ENCODE measurements at places on chromosomes 6 and 20.

GRCh38 chr20:41854765-41855164 lies 236.6 kb upstream of the CHD6 start:
- no peak for DNase-seq

GRCh38 chr20:4512891-4513550 lies 208.7 kb upstream of the PRND start:
- no peak for DNase-seq

DNA sequence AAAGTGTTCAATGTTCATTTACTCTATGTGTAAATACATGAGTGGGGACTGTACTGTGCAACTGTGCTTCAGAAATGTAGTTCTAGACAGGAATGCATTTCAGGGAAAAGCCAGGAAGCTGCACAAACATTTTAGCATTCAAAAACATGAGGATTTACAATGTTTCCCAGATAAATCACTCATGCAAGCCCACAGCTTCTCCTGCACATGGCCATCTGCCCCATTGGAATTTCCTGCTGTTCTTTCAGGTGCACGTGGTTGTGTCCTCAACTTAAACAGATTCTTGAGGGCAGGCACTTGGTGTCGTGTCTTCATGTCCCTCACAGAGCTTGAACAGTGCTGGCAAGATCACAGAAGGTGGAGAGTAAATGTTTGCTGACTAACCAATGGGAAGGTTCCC lies 101.5 kb downstream of the UNC5CL start:
- DNase-seq, result no peak

- DNase-seq, result no peak
Observed at GRCh38 chr6:37273690-37274089, 15.7 kb upstream of the TMEM217 start.

- DNase-seq, result no peak
Observed at GRCh38 chr6:10531942-10532341, 10.8 kb downstream of the GCNT2 start.

- DNase-seq, result no peak
Observed at GRCh38 chr20:59525500-59526241, 78.7 kb upstream of the PHACTR3 start.

DNA sequence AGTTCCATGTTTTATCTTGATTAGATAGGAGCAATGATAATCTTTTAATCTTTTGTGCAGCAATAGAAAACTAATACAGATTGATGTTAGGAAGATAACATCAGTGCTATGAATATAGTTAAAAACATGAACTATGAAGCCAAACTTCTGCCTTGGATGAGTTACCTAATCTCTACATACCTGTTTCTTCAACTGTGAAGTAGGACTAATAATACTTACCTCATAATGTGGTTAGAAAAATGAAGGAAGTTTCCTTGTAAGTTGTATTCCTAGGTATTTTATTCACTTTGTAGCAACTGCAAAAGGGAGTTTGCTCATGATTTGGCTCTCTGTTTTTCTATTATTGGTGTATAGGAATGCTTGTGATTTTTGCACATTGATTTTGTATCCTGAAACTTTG lies 111.9 kb downstream of the FRK start:
- no peak for DNase-seq

DNA sequence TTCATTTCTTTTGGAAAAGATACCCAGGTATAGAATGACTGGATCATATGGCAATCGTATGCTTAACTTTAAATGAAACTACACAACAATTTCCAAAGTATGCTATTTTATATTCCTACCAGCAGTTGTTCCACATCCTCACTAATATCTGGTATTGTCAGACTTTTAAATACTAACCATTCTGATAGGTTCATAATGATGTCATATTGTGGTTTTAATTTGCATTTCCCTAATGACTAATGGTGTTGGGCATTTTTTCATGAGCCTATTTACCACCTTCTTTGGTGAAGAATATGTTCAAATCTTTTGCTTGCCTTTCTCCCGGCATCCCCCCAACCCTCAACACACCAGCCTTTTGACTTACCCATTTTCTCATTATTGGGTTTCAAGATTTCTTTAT lies 96.2 kb upstream of the HMGN3 start:
- no peak for DNase-seq

DNA sequence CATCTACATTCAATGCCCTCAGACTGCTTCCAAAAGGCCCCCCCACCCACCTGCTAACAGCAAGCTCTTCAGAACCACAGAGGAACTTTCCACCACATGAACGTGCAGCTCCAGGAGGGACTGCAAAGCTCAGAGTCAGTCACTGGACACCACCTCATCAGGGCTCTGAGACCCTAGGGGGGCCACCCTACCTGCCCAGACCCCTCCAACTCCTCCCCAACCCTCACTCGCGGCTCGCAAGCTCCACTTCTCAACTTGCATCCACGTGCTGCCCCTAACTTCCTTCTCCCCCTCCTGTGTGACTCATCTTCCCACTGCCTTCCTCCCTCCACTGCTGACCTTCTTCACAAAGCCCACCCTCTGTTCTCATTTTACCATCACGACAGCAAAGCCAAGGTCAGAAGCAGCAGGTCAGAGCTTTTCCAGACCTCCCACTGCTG lies 6.5 kb downstream of the MBOAT1 start:
- DNase-seq, result no peak

DNA sequence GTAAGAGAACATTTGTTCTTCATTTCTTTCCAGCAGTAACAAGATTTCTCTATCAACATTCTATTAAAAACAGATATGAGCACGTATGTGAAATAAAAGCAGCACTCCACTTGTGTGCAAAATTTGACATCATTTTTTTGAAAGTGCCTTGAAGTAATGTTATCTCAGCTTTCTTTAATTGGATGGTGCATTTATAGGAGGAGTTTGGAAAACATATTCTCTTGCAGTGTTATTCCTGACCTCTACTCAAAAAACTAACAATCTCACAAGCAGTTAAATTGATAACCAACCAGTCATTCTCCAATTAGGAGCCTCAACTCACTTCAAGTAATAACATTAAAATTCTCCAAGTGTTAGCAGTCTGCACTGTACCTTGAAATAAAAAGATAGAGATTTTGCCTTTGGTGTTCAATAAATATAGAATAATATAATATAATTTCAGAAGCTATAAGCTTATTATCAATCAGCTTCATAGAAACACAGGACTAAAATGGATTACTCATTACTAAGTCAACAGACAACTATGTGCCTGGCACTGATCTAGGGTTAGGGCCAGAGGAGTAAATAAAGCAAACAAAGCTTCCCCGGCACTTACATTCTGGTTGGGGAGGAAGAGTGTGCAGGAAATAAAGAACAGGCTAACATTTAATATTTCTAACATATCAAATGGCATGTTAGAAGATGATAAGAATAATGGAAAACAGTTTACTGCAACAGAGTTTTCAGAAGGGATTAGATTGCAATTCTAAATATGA lies 149.0 kb upstream of the SGK1 start:
- DNase-seq, result no peak

DNA sequence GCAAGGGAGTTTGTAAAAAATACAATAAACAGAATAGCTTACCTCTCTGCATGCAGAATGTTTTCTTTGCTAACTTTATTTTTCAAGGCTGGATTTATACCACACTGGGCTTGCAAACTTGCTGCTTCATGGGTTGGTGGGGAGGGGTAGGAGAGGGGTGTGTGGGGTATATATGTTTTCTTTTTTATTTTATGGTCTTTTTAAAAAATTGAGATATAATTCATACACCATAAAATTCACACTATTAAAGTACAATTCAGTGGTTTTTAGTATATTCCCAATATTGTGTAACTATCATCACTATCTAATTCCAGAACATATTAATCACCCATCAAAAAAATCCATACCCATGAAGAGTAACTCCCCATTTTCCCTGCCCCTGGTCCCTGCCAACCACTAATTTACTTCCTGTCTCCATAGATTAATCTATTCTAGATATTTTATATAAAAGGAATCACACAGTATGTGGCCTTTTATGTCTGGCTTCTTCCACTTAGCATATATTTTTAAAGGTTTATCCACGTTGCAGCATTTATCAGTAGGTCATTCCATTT lies 14.3 kb upstream of the TRPC4AP start:
- DNase-seq, result no peak

GRCh38 chr6:70764706-70765105 lies 97.0 kb downstream of the SMAP1 start:
- no peak for DNase-seq

DNA sequence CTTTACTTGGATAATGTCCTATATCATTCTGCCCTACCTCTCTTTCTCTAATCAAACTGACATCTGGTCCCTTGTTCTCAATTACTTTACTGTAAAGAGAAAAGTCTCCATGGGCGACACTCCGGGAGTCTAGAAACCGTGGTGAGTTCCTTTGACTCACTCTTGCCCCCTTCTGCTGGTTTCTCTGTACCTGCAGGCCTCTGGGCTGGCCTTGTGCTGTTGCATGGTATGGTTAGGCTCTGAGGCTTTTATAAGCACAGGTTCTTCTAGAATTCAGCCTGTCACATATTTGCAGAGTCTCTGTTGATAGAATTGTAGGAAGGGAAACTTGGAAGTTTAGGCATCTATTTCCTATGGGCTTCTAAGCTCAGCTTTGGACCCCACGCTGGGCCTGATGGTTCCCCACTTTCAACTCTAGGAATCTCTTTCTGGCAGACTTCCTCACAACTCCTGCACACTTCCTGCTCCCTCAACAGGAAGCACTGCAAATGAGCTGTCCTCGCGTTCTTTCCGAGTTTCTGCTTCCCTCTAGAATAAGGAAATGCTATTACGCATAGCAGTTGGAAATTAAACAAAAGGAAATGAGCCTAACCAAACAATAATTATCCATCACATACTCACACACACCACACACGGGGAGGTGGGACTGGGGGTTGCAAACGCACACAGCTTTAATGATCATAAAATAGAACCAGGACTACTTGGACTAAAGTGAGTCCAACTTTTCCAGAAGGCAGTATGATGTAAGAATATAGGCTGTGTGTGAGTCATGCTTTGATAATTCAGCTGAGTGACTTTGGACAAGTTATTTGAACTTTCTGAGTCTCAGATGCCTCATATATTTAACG lies 683.3 kb downstream of the QKI start:
- no peak for DNase-seq
